ENCODE measurements at places on chromosomes 16 and 17.

DNA sequence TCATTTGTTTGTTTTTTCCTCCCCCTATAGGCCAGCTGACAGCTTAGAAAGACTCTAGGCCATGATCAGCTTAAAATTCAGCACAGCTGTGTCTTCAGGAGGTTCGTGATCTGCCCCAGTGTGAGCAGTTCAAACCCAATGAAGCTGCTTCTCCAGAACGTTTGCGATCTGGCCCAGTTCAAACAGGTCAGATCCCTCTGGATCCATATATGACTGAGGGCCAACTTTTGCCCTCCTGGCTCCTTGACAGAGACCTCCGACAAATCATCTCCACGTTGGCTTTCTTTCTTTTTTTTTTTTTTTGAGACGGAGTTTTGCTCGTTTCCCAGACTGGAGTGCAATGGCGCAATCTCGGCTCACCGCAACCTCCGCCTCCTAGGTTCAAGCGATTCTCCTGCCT lies 50.2 kb upstream of the ATF7IP2 start:
- DNase-seq = no peak

GRCh38 chr17:37667039-37667438 lies 23.8 kb upstream of the DDX52 start:
- DNase-seq = no peak

DNA sequence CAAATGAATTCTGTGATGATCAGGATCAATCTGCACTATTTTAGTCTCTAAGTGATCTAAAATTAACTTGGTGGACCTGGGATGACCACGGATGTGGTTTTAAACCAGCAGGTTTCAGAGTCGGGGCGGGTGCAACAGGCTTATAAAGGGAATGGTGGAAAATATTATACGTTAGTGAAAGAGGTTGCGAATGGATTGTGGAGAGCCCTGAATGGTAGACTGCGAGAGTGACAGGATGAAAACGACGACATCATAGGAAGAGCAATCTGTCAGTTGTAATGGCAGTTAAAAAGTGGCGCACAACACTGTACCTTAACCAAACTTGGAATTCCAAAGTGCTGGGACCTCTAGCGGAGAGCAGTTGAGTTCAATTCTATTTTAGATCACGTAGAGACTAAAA lies 1.2 kb upstream of the CYB5B start:
- no peak for DNase-seq

- DNase-seq = no peak
Measured at GRCh38 chr16:70407811-70408274, 31.1 kb downstream of the ST3GAL2 start.

DNA sequence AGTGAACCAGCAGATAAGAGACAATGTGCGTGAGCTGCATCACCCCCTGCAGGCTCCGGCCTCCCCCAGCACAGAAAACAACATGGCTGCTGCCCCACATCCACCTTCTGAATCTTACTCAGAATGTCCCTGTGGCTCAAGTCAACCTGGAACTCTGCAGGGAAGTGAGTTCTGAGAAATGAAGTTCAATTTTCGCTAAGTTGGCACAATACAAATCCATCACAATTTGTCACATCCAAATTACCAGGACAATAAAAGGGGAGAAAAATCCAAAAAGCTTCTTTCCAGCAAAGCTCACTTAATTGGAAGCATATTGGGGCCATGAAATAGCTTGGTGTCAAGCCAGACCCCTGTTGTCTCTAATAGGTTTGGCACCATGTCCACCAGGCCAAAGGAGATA lies 38.1 kb downstream of the CLEC19A start:
- no peak for DNase-seq

GRCh38 chr17:39669897-39670735 lies 1.9 kb downstream of the PNMT start:
- no peak for DNase-seq

DNA sequence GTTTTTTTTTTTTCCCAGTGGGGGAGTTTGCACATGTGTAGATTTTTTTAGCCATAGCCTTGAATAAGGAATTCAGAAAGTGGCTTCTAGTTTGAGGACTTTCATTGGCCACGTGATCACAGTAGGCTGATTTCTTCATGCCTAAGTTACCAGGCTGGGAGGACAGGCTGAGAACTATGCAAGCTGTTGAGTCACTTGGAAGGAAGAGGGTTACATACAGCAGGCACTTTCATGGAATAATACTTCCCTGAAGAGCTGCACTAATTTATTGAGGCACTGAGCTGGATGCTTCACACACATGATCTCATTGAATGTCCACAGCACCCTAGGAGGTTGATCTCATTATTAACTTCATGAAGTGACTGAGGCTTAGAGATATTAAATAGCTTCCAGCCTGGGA lies 22.8 kb downstream of the PRKCB start:
- DNase-seq = no peak

GRCh38 chr17:40065769-40066510 lies 3.2 kb downstream of the THRA start:
- DNase-seq = no peak

DNA sequence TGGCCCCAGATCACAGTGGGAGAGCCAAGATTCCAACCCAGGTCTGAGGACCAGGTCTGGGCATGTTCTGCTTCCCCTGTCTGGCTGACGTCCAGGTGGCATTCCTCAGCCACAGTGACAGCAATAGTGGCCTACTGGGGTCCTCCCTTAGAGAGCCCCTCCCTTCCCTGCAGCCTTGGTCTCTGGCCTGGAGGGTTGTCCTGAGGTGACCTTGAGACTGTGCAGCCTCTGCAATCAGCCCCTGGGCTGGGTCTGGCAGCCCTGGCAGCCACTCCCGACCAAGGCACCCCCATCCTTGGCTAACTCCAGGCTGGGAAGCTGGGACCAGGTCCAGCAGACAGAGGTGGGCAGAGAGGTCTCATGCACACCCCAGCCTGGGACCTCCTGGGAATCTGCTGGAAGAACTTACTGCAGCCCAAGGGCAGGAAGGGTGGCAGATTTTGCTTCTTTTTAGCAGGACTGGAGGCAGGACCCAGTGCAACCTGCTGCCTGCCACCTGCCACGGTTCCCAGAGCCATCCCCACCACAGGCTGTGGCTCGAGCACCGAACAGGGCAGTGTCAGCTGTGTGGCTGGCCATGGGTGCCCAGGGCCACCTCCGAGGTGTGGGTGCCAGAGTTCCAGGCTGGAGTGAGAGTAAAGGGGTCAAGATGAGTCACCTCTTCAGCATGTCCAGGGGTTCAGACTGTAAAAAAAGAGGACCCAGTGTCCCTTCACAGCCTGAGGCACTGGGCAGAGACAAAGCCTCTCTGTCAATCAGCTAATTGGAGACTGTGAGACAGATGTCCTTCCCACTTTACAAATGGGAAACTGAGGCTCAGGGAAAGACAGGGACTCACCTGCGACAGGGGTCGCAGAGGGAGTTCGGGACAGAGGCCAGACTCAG lies 12.6 kb downstream of the GRB7 start:
- DNase-seq = no peak

GRCh38 chr17:74031316-74032090 lies 172.0 kb upstream of the RPL38 start:
- DNase-seq = no peak

- no peak for DNase-seq
Measured at GRCh38 chr16:52411011-52411410, 135.9 kb downstream of the TOX3 start.

DNA sequence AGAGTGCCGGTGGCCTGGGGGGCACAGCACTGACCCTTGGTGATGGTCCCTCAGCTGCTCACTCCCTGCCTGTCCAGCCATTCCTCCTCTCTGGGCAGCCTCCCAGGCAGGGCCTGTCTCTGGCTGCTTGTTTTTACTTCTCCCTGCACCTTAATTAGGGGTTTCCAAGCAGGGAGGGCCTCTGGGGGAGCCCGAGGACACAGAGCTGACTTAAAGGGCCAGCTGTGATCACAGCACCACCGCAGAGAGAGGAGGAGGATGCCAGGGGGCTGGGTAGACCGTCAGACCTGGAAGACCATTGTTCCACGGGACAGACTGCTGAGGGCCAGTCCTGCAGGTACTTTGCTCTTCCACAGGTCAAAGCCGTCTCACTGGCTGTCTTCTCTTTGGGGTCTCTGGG lies 1.2 kb upstream of the DPH1 start:
- no peak for DNase-seq

DNA sequence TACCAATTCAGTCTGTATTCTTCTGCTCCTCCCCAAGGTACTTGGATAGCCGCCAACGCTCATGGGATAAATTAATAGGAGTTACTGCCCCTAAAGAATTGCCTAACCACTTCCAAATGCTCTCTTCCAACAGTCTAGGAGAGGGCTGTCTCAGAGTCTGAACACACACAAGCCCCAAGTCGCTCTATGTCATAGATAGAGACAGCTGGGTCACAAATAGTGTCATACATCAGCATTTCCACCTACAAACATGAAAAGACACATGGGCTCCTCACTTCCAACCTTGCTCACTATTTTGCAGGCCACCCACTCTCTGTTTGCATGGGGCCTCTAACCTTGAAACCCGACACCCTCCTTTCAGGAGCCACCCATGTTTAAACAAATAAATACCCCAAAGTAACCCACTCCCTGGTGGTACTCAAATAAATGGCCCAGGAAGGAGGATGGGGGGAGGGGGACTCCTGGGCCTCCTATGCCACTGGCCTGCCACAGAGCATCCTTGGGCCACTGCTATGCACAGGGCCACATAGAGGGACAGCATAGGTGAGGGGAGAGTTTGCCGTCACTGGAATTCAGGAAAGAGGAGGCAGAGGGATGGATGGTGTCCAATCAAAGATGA lies 265.9 kb downstream of the SOX9 start:
- DNase-seq = no peak

GRCh38 chr16:79312502-79312901 lies 288.0 kb downstream of the MAF start:
- DNase-seq = no peak

GRCh38 chr17:12993631-12994030 lies 24.2 kb downstream of the ELAC2 start:
- DNase-seq = no peak

GRCh38 chr16:69114346-69114975 lies 9.0 kb downstream of the HAS3 start:
- no peak for DNase-seq

DNA sequence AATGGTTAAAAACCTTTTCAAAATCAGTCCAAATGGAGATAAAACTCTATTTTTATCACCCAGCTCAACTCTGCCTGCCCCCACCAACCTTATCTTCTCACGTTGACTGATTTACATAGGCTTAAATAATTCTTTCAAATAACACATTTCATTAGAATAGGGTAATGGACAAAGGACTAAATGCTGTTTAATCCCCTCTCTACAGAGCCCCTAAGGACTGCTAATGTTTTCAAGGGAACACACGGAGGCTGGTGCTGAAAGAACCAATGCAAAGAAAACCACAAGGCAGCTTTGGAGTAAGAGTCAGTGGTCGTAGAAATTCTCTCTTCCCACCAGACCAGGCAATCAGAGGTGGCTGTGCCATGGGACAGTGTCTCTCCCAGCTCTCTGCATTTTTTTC lies 445.7 kb upstream of the MAF start:
- DNase-seq = no peak

DNA sequence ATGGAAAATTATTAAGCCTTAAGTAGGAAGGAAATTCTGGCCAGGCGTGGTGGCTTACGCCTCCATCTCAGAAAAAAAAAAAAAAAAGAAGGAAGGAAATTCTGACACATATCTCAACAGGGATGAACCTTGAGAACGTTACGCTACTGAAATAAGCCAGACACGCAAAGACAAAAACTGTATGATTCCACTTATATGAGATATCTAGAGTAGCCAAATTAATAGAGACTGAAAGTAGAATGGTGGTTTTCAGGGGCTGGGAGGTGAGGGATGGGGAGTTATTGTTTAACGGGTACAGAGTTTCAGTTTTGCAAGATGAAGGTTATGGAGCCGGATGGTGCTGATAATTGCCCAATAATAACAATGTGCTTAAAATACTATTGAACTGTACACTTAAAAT lies 16.2 kb upstream of the HNF1B start:
- DNase-seq = no peak

All from choroid plexus epithelial cell (primary cell).